Suppressor macrophage treated with lipopolysaccharide for 4 hours (primary cell): ENCODE measurements at places on chromosomes 2 and 18.

- DNase-seq: peak; percentile 46
Measured at GRCh38 chr18:21599585-21600525, 649 bp downstream of the ESCO1 start.

DNA sequence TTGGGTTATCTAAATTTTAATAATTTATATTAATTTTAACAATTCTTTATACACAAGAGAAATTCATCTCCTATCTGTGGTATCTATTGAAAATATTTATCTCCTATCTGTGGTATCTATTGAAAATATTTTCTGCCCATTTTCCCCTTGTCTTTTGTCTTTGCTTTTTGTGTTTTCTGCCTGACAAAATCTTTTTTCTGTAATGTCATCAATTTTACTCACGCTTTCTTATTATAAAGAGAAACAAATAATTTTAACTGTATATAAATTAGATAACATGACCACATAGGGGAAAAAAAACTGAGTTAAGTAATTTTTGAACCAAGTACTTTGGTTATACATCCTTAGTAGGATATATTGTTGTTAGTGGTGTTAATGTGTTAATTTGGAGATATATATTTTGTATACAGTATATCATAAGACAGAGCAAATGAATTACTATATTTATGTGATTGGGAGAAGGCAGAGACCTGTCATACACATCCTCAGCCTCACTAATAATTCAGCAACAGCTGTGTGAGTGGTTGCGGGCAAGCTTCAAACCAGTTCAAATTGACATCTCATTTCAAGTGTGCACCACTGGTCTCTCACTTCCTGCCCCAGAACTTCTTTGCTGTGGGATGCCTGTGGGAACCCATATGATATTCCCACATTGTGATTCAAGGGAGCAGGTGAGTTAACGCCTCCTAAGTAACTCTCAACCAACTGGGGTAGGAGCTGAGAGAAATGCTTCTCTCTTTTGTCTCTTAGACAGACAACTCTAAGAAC, 292.4 kb downstream of the SP3 start:
- DNase-seq: no peak

DNA sequence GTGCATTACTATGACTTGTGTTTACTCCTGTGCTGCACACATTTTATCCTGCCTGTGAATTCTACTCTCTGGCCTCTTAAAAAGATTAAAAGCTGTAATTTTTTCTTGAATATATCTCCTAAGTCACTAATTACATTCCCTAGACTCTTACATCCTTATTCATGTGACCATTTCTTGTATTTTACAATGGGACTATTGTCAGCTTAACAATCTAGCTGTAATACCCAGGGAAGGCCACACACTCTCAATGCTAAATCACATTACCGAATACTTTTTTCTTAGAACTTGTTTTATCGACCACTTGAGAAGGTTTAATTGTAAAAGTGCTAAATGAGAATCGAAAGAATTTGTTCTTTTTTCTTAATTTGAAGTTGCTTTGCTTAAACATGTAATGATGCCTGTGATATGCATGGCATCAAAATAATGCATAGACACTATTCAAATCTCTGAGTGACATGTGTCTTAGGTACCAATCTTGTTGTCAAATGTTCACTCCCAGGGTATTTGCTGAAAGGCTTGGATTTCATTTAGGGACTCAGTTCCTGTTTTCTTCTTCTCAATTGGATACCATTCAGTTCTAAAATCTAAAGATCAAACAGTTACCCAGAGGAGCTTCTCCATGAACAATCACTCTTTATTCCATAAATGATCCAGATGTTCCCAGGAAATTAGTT, 498.5 kb downstream of the DPP10 start:
- DNase-seq: no peak

DNA sequence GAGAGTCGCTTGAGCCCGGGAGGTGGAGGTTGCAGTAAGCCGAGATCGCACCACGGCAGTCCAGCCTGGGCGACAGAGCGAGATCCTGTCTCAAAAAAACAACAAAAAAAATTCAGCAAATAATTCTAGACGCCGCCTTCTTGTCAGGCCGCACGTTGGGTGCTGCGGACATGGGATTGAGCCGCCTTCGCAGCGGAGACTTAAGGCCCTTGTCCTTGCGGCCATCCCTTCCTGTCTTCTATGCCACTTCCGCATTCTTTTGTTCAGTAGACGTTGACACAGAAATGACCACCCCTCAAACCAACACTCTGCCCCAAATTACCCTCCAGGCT, 15.8 kb downstream of the PTPN18 start:
- DNase-seq: no peak

DNA sequence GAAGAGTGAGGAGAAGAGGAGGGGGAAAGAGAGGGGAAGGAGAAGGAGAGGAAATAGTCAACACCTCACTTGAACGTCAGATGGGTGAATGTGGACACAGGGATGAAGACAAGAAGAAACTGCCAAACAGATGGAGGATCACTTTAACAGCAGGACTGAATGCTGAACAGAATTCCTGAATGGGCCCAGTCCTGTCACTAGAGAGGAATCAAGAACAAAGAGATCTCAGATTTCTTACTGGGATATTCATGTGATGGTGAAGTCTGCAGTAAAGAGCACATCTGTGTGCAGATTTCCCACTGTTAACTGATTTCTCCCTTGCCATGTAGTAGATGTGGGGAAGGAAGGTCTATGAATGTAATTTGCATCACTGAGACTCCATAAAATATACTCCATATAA, 135.4 kb downstream of the L3MBTL4 start:
- DNase-seq: no peak

DNA sequence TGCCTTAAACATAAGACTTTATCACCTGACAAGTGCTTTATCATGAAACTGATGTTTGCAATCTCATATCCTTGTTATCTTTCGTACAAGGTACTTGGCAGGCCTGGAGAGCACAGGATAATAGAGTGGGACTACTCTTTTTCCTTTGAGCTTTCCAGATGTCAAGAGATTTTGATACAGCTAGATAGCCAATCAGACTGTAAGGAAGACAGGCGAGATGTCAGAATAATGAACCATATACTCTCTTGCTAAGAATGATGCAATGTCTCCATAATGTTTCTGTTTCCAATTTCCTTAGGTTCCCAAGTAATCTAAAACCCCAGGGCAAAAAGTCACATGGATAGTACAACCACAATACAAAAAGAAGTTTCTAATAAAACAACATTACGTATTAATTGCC, 313.1 kb downstream of the PDE11A start:
- DNase-seq: no peak

DNA sequence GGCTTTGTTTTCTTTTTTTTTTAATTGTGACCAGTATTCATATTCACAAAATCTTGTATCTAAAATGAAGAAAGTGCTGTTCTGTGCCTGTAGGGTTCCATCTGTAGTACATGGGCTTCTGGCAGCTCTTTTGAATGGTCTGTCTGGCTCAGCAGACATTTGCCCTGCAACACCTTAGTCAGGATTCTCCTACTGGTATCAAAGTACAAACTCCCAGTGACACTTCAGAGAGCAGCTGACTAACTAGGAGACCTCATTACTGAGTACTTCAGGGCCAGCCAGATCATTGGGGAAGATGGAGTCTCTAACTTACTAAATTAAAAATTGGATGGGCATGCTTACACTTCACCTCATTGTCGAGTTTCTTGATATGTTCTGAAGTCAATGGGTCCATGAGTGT, 39.7 kb downstream of the GRHL1 start:
- no peak for DNase-seq

GRCh38 chr2:7020059-7020458, 102.8 kb downstream of the RNF144A start:
- DNase-seq: no peak

- no peak for DNase-seq
Measured at GRCh38 chr18:59488899-59489298, 129.8 kb upstream of the LMAN1 start.

DNA sequence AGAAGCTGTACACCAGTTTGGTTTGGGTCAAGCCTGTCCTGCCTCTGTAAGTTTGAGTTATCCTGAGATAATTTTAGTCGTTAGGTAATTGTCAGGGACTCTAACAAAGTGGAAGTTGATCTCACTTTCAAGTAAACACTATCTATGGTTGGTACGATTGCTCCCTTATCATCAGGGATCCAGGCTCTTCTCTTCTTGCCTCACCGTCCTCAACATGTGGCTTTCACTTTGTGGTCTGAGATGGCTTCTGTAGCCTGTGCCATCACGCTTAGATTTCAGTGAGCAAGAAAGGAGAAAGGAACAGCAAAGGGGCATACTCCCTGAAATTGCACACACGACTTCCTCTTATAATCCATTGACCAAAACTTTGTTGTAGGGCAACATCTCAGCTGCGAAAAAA, 115.6 kb downstream of the CTAGE1 start:
- peak; percentile 52 for DNase-seq

DNA sequence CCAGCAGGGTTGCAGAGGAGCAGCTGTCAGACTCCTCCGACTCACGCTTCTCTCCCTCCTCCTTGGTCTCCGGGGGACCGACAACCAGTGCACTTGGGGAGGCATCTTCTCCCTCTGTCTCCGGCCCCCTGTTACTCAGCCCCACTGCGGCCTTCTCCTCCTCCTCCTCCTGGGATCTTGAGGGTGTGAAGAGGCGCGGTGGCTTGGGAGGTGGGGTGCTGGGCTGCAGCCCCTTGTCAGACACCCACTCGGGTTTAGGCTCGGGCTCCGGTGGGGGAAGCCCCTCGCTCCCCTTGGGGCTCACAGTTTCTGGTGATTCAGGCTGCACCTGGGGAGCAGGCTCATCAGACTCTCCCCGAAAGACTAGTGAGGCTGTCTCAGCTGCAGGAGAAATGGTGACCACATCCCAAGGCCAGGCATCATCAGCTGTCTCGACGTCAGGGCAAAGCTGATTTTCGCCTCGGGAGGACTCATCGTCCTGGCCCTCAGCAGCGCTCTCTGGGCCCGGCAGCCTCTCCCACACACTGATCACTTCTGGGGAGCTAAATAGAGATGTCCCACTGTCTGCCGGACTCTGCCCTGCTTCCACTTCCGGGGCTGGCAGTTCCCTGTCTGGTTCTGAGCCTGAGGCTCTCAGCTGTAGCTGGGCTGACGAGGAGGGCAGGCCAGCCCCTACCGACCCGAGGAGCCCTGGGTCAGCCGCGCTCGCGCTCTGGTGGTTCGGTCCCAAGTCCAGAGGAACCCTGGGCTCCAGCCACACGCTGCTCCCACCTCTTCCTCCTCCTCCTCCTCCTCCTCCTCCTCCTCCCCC, 9.0 kb upstream of the SFXN5 start:
- no peak for DNase-seq

GRCh38 chr2:118658596-118659198, 188.8 kb downstream of the EN1 start:
- no peak for DNase-seq

DNA sequence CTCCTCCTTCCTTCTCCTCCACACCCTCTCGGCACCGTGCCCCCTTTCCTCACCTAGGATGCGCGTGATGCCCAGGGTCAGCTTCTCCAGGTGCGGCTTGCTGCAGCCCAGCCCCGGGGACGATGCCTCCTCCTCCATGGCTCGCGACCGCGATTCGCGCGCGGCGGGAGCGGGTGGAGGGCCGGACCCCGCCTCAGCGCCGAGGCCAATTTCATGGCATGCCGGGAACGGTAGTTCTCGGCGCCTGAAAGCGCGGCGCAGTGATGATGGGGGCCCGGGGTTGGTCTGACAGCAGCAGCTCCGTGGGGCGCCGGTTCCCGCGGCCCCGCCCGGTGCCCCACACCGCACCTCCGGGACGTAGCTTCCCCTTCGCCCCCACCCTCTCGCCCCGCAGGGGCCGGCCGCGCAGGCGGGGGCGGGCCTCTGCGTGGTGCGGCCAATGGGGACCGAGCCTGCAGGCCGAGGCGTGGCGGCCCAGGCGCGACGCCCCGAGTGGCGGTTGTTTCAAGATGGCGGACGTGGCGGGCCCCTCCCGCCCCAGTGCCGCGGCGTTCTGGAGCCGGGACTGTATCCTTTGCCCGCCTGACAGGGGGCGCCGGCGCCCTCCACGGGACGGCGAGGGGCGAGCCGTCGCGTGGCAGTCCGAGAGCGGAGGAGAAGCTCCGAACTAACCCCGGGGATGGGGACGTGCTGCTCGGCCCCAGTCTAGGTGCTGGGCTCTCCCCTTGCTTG, at the start of the genes KIAA1328 and TPGS2:
Gene KIAA1328 (plus strand): TSS at position 498 of the 732 bp plus-strand sequence. CDS start 12 bp downstream, at position 510.
Gene TPGS2 (minus strand): TSS at position 373 of the 732 bp plus-strand sequence. CDS start 235 bp downstream, at position 138.
- peak; percentile 88 for DNase-seq

- DNase-seq: no peak
Measured at GRCh38 chr2:167264380-167264779, 376.1 kb downstream of the XIRP2 start.

- DNase-seq: no peak
Measured at GRCh38 chr2:215028231-215028630, 110.2 kb downstream of the ABCA12 start.

DNA sequence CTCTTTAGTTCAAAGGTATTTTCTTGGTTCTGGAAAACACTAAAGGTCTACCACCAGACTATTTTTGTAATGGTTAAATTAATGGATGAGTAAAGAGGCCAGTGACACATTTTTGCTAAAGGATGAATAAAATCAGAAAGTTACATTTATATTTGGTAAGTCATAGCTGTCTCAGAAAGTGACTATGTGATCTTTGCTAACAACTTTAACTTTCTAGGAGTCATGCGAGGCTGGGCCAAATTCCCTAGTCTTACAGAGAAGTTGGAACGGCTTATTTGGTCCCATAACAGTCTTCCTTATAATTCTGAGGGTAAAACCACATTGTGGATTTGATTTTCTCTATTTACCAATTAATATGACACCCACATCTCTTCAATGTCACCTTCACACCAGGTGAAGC, 198.1 kb downstream of the PDE1A start:
- DNase-seq: no peak

GRCh38 chr2:112465382-112465781, 16.6 kb upstream of the TTL start:
- DNase-seq: no peak
